Stimulated activated CD4-positive, alpha-beta T cell treated with anti-CD3 and anti-CD28 coated beads, TNF-alpha, amount 100 ng/mL, for 1 hour (primary cell): ENCODE measurements at places on chromosomes 3 and 15.

DNA sequence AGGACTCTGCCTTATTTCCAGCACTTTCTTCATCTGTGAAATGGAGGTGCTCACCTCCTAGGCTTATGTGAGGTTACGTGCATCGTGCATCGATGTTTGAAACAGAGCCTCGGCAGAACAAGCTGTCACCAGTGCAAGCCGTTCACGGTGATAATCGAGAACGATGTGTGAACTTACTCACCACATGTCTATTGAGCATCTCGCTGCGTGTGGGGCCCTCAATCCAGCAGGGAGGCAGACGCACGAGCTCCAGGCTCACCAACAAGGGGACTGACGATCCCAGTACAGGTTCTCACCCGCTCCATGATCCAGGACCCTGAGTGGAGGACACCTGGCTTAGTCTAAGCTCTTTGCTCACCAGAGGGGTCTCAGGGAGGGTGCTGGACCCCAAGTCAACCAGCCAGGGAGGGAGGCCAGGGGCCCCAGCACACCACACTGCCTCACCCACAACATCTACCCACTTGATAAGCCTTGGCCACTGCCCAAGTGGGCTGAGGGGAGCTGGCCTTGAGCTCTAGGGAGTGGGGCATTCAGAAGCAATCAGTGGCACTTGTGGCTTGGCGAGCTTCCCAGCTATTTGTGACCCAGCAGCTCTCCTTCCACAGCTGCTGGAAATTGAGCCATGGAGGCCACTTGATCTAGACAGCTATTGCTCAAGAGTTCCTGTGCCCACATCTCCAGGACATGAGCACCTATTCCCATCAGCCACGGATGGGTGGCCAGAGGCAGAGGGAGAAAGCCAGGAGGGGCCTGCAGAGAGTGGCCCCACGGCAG is 34.4 kb upstream of the SLC6A1 start:
- no peak for DNase-seq

GRCh38 chr15:38954090-38954489 is 389.5 kb upstream of the RASGRP1 start:
- DNase-seq, result no peak

- DNase-seq, result no peak
Observed at GRCh38 chr3:36811768-36812167, 47.4 kb upstream of the DCLK3 start.

DNA sequence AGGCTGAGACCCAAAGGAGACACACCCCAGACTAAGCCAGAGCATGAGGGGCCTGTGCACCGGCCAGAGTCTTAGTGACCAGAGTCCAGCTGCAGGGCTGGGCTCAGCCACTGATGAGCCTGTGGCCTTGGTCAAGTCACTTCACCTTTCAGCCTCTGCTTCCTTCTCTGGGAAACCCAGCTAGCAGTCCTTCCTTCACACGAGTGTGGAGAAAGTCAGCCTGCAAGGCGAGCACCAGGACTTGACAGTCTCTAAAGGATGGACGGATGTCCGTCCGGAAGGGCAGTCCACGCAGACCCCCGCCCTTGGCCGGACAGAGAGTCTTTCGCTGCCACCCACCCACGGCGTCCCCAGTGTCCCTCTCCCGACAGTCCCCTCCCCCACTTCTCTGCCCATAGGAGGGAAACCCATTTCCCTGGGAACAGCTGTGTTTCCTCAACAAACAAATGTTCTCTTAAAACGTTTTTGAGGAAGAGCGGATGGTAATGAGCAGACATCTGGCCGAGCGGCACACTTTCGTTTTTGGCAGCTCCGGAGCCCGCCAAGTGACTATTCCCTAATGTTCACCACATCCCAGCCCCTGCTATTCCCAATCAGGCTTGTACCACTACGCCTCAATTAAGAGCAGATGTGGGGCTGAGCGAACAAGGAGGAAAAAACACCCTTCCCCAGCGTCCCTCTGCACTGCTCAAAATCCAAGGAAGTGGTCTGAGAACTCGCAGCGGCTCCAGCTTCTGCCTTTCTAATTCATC is 129.1 kb upstream of the SMAD3 start:
- DNase-seq, result no peak

DNA sequence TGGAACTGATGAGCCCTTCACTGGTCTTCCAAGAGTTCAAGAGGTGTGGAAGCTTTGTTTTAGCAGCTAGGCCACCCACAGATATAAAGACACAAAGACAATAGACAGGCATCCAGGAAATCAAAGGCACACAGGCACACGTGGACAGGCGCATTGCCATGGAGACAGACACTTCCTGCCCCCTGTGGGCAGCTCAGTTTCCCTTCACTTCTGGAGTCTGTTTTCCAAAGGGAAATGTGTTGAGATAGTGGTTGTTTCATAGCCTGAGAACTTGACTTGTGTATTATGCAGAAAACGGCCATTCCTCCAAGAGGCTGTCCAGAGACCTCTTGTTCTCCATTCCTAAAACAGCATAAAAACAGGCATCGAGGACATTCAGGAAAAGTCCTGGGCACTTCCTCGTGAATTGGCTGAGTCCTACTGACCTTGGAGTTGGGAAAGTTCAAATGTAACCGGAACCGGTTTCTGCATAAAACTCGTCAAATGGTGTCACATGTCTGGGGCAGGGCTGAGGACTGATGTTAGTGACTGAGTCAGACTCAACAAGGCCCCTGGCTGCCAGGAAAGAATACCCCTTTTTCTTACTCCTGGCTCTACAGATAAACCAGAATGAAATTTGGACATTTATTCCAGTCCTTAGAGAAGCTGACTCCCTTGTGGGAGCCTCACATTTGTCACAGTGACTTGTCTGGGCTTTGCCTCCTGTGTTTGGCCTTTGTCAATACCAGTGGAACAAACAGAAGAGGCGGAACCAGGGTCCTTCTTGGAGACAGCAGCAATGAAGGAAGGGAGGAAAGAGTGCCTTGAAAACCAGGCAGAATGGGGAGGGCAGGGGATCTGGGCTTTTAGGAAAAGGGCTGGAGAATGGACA is 1.3 kb downstream of the ALPK3 start:
- no peak for DNase-seq

DNA sequence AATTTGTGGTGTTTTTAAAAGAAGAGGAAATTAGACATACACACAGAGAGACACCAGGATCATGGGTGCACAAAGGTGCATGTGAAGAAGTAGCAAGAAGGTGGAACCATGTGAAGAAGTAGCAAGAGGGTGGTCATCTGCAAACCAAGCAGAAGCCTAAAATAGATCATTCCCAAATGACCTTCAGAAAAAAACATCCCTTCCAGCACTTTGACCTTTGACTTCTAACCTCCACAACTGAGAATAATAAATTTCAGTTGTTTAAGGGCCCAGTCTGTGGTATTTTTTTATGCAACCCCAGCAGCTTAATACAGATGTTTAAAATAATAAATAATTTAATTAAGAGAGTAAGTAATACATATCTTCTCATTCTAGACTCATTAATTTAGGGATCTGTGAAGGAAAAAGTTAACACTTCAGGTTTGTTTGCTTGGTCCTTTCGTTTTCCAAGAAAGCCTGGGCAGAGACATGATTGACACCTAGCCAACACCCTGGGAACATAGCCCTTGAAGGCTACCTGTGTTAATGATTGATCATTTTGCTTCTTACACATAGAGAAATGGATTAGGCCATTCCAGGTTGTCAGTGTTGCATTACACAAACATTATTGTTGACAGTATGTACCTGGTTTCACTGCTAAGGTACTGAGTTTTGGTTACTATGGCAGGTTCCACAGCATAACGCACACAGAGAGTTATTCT is 1331.2 kb upstream of the GBE1 start:
- no peak for DNase-seq
